LHCN-M2 (cell line): ENCODE measurements at places on chromosomes 2 and 18. TPM values are rescaled to one million over a fixed set of nuclear protein-coding genes. Genes with fewer than 3 reads are reported as not detected.

Gene SLC4A5
- total RNA-seq = 0.11 TPM in 1 of 2 replicates, not detected in the other

Gene TOGARAM2
- total RNA-seq = 0.38 and 0.75 TPM in 2 replicates

Gene FEV
- not detected in 2 replicates for total RNA-seq

Gene MBD5
- total RNA-seq = 15.6 and 19.2 TPM in 2 replicates

Gene GAL3ST2
- total RNA-seq = not detected in 2 replicates

Gene RAPH1
- 43.1 and 66.0 TPM in 2 replicates for total RNA-seq

Gene LDAH
- total RNA-seq = 21.5 and 24.3 TPM in 2 replicates

Gene DSC3
- total RNA-seq = not detected in 2 replicates

Gene METTL5
- total RNA-seq = 48.7 and 54.0 TPM in 2 replicates

Gene FBLN7
- total RNA-seq = 4.4 and 5.1 TPM in 2 replicates

Gene PAIP2B
- total RNA-seq = 0.06 and 0.17 TPM in 2 replicates

Gene GULP1
- total RNA-seq = 32.2 and 32.9 TPM in 2 replicates

Gene RUFY4
- not detected in 2 replicates for total RNA-seq

Gene ASIC4
- not detected in 2 replicates for total RNA-seq
